D721Med (cell line): ENCODE measurements at places on chromosomes 13 and 19.

DNA sequence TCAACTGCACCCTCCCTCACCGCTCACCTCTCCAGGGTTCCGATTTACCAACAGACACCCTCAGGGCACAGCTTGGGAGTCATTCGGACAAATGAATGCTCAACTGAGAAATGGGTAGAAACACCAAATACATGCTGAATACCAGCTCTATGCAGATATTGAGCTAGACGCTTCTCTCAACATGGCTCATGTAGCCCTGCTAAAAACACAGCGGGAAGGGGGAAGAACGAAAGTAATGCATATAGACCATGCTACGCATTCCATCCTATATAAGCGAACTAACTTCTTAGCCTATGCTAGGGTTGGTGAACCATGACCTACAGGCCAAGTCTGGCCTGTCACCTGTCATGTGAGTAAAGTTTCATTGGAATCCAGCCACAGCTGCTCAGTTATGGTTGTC lies 304.0 kb downstream of the UQCRFS1 start:
- no peak for DNase-seq

DNA sequence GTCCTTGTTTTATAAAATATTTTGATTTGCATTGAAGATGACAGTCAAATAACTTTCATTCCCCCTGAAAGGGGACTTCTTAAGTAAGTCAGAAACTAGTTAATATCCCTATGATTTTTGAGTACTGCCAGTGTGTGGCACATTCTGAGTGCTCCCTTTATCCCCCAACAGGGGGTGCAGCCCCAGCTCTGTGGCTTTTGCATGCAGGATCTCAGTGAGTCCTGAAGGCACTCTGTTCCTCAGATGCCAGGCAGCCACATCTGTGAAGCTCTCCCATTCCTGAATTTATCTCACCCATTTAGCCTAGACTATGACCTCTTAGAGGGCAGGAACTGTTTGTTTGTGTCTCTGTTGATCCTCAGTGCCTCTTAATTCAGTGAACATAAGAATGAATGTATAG lies 123.1 kb downstream of the CDK8 start:
- DNase-seq, result no peak

DNA sequence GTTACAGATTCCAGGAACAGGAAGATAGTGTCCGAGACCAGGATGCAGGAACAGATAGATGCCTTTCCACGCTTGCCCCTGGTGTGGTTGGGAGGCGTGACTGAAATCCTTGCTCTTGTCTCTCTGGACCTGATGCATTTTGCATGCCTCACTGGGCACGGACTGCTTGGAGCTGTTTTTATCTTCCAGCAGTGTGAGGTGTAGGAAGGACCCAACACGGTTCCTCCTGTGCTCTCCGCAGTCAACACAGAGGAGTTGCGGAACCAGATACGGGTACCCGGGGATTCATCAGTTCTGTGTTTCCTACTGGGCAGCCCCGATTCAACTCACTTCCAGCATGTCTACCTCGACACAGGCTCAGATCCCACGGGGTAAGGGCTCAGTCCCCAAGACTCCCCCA lies 6.5 kb downstream of the DOT1L start:
- DNase-seq, result no peak

- no peak for DNase-seq
These were observed 2554.8 kb downstream of the PCDH9 start for GRCh38 chr13:64675255-64675892.

- no peak for DNase-seq
These were observed 116.3 kb upstream of the SOX1 start for GRCh38 chr13:111950697-111951096.
